ENCODE measurements at places on chromosomes 1 and 21.

DNA sequence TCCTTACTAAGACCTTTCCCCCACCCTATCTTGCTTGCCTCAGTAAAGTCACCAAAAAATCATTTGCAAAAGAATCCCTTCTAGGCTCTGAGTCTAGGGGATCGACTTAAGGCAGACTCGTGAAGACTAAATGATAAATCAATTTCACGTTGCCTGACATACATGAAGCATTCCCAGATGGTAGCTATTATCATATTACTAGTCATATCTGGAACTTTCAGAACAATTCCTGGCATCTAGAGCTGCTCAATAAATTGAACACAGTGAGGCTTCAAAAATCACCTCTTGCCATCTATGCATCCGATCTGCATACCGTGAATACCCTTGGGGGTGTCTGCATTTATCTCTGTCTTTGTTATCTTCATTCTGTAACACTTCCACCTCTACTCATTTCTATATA lies 49.6 kb upstream of the DAB1 start:
- DNase-seq: no peak

GRCh38 chr1:161824618-161825017 lies 58.5 kb downstream of the ATF6 start:
- no peak for DNase-seq

DNA sequence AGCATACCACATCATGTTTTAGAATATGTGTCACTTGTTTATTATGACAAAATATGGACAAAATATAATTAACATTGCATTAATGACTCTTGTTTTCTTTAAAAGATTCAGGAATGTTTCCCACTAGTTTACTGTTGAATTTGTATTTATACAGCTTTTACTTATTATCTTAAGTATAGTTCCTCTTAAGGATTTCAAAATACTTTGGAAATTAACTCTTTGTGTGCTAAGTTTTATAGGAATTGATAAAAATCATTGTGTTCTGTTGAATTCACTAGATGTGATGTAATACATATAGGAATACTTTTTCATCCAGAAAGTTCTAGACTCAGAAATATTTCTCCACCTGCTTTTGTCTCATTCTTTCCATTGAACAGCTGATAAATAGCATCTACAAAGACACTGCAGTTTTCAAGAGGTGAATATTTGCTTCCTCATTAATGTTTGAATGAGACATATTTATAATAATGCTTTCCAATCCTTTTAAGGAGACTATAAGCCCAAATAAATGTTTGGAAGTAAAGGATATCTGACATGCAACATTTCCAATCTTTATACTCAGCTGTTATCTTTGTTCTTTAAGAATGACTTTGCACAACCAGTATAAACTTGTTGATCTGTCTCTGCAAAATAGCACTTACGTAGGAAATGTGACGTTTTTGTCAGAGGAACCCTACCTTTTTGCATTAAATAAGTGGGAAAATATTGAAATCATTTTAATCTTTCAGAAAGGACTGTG lies 38.4 kb upstream of the SAMSN1 start:
- no peak for DNase-seq

DNA sequence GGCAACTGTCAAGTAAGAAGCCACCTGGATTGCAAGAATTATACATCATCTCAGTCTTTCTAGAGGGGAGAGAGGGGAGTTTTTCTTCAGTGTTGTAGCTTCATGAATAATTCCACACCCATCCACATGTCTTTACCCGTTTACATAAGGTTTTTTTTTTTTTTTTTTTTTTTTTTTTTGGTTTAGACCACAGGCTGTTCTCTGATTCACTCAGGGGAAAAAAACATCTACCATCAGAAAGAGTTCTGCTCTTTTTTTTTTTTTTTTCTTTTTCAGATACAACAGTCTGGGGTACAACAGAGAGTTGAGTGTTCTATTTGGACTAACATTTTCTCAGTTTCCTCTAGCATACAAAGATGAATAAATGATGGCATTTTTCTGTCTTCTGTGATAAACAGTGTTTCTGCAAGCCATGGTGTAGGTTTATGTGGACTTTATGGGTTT lies 4.9 kb upstream of the KIF14 start:
- no peak for DNase-seq

DNA sequence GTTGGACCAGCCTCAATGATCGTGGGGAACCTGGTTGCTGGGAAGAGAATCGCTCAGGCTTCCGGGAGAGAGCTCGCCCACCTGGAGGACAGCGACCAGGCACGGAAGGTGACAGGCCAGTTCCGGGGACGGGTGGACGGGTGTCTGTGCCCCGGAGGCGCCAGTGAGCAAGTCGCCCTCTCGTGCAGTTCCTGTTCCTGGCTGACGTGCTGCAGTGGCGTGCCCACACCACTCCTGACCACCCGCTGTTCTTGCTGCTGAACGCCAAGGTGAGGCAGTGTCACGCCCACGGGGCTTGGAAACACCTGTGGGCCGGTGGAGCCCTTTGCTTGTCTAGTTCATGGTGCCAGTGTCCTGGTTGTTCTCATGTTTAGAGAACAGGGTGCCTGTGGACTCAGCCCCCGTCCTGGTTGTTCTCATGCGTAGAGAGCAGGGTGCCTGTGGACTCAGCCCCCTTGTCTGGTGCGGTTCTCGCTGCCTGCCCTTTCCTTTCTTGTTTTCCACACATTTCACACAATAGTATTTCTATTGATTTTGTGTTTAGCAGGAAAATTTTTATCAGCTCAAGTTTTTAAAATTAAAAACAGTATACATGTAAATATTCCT lies 53.1 kb downstream of the S100B start:
- peak; percentile 35 for DNase-seq

- DNase-seq: no peak
Measured at GRCh38 chr1:112393631-112393974, 2.4 kb upstream of the CTTNBP2NL start.

- no peak for DNase-seq
Measured at GRCh38 chr1:65206836-65207235, 58.8 kb downstream of the AK4 start.

DNA sequence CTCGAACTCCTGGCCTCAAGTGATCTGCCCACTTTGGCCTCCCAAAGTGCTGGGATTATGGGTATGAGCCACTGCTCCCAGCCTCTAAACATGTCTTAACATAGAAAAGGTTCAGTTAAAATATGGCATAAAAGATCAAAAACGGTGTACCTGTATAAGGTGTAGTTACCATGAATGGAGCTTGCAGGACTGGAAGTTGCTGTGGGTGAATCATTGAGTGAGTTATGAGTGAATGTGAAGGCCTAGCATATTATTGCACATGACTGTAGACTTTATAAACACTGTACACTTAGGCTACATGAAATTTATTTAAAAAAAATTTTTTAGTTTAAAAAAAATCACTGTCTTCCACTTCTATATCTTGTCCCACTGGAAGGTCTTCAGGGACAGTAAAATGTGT lies 15.7 kb downstream of the ABCD3 start:
- no peak for DNase-seq

DNA sequence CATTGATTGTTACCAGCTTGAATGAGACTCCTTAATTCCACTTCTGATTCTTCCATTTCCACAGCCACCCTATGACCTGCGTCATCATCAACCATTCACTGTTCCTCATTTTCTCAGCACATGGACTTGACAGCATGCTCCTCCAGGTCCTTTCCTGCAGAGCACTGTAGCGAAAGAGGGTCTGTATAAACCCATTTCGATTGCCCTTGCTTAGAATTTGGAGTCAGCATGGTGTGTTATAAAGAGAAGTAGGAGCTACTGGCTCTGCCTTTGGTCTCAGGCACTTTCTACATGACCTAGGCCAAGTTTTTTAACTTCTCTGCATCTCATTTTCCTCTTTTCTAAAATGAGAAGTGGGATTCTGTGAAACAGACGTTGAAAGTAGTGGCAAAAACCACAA lies 133.8 kb downstream of the AK5 start:
- DNase-seq: no peak

GRCh38 chr1:9324246-9325096 lies 31.8 kb downstream of the SPSB1 start:
- no peak for DNase-seq

DNA sequence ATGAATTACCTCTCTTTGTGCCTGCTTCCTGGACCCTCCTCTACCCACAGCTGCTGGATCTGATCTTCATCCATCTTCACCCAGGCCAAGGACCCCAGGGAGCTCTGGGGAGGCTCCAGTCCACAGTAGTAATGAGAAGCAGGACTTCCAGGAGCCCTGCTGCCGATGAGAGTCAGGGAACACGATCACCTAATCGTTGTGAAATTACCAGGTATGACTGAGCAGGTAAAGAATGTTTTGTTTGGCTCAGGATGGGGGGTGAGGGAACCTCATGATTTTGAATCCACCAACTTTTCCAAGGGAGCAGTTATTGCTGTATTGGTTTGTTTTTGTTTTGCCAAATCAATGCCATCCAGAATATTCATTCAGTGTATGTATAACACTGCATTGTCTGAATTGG lies 454.0 kb downstream of the PLPP3 start:
- DNase-seq: no peak

- no peak for DNase-seq
Measured at GRCh38 chr1:32363713-32364112, 1.4 kb downstream of the TSSK3 start.

DNA sequence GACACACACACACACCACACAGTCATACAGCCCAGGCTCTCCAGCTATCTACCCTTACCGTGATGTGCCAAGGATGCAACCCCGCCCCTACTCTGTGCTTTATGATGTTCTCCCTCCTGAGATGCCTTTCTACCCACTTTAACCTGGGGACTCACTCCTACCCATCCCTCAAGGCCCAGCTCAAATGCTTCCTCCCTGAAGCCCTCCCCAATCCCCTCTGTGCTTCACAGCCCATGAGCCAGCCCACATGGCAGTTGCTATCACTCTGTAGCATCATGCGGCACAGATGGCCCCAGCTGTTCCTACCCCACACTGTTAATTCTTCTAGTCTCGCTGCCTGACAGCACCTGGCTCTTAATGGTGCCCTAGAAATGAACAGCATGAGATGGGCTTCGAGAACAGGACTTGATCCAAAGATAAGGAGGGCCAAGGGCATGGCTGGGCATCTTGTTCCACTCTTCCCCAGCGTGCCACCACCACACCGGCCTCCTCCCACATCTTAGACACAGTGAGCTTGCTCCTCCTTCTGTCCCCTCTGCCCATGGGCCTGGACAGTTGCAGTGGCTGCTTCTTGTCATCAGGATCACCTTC lies 109.8 kb downstream of the GLIS1 start:
- no peak for DNase-seq

DNA sequence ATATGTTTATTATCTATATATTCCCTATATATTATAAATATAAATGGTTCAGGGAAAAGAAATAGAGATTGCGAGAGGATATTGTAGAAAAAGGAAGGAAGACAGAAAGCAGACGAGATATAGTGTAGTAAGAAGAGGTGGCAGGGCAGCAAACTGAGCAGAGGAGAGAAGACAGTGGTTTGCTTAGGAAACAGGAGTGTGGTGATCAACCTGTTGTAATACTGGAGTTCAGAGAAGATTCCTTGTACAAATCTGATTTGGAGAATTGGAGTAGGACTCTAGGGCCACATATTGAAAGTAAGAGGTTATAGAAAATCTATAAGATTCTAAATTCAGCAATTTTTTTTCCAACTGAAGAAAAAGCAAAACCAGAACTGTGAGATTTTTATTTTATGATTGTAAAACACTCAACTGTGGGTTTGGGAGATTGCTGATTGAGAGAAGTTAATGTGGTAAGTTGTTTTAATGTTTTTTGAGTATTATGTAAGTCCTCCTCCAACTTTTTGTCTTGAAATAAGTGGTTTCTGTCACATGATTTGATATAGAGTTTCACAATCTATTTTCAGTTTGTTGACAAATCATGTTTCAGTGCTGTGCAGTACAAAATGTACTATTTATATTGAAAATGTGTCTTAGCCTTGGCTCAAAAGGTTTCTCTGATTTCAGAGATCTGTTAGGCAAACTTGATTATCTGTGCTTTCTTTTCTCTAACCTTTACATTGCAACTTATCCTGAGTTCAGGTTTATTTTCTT lies 9.6 kb upstream of the AMY2B start:
- no peak for DNase-seq

DNA sequence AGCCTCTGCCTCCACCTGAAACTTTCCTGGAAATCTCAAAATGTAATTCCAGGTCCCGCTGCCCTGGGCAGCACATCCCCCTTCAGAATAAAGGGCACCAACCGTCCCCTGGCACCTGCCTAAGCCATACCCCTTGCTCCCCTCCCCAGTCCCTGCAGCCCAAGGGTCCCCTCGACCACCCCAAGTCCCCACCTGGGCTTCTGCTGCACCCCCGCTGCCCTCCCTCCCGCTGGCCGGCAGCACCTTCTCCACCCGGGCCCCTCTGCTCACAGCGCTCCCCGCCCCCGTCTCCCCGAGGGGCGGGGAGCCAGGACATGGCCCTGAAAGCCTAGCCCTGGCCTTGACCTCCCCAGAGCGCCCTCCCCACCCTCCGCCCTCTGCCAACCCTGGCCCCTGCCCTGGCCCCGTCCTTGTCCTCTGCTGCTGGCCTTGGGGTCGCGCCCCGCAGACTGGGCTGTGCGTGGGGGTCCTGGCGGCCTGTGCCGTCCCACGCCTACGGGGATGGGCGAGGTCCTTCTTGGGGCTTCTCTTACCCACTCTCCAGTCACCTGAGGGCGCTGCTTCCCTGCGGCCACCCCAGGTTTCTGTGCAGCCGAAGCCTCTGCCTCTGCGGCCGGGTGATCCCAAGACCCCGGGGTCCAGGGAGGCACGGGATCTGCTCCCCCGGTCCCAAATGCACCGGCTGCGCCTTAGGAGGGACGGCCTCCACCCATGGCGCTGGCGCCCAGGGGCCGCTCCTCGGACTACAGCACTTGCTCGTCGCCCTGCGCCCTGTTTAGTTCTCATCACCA lies 41.7 kb downstream of the WDR4 start:
- DNase-seq: no peak

- DNase-seq: no peak
Measured at GRCh38 chr1:64072089-64072793, 131.2 kb upstream of the UBE2U start.

DNA sequence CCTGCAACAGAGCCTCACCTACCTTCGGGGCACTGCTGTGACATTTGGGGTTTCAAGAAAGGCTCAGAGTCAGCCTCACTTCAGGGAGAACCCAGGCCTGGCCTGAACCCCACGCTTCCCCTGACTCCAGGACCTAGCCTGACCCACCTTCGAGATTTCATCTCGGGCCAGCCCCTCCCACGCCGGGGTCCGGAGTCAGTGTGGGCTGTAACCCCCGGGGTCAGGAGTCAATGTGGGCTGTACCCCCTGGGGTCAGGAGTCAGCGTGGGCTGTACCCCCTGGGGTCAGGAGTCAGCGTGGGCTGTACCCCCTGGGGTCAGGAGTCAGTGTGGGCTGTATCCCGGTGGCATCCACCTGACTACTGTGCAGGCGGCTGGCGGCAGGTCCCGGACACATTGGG lies 183.0 kb upstream of the RAB4A start:
- DNase-seq: no peak

DNA sequence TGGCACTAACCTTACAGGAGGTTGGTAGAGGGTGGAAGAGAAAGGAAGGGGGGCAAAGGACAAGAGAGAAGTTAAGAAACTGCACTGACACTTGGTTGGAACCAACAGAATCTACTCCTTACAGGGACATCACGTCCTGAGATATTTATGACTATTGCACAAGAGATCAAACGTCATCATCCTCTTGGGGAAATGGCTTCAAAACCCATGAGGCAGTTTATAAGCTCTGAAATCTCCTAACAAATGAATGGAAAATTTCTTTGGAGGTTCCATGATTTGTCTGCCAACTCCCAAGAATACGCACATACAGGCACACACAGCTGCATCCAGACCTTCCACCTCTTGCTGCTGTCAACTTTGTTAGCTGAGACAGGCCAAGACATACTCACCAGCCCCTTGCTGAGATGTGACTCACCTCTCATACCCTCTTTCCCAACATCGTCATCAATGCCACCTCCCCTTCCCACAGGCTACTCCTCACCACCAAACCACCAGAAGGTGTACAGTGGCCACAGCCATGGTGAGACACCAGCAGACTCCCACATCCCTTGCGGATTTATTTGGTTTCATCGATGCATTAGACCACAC lies 135.5 kb downstream of the SETD4 start:
- peak; percentile 12 for DNase-seq

Measured in activated naive CD4-positive, alpha-beta T cell treated with anti-CD3 and anti-CD28 coated beads, Interleukin-2, amount 50 U/mL, for 16 hours (primary cell).